ENCODE measurements at places on chromosomes 1 and 21. TPM values are rescaled to one million over a fixed set of nuclear protein-coding genes. Genes with fewer than 3 reads are reported as not detected.

- no peak for DNase-seq
Observed at GRCh38 chr1:16042096-16042495, 1.5 kb upstream of the CLCNKB start.

- no peak for DNase-seq
Observed at GRCh38 chr21:24275616-24276015, 1331.7 kb downstream of the MRPL39 start.

DNA sequence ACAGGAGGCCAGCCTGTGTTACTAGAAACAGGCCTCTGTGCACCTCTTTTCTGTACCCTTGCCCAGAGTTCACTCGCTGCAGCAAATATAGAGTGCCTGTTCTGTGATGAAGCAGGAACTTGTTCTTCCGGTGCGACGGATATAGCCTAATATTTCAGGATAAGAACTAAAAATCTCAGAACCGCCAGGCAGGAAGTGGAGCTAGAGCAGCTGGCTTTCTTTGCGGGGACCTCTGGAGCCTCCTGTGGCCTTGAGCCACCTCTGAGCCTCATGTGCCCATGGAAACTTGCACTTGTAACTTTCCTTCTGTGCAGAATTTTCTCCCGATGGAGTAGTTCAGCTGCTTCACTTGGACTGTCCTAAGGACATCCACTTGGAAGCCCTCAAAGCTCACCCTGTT is 44.5 kb upstream of the VAMP3 start:
- DNase-seq, result no peak

DNA sequence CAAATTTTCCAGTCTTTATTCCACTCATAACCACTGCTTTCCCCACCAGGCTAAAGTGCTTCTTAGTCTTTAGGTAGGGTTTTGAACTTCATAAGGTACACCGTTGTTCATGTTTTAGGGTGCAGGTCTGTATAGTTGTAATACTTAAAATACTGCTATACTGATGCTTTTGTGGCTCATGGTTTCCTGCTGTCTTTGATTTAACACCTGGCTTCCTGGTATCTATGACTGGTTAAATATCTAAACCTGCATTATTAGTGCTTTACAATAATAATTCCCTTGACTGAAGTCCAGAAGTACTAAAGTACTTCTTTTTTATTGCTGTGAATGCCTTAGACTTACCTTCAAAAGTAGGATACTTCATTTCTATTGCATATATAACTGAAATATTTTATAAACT is 384.7 kb downstream of the SRGAP2C start:
- DNase-seq, result no peak

DNA sequence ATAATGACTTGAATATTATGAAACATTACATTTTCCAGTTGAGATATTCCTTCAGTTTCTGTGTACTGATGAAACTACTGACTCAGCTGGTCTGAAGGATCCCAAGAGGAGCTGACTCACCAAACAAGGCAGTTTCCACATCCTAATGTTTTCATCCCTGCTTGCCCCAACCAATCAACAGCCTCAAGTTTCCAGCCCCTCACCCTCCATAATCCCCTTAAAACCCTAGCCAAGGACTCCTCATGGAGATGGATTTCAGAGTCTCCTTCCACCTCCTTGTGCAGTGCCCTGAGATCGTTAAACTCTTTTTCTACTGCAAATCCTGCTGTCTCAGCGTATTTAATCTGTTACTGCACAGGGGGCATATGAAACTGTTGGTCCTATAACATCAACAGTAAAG is 83.1 kb upstream of the HAO2 start:
- DNase-seq, result no peak

DNA sequence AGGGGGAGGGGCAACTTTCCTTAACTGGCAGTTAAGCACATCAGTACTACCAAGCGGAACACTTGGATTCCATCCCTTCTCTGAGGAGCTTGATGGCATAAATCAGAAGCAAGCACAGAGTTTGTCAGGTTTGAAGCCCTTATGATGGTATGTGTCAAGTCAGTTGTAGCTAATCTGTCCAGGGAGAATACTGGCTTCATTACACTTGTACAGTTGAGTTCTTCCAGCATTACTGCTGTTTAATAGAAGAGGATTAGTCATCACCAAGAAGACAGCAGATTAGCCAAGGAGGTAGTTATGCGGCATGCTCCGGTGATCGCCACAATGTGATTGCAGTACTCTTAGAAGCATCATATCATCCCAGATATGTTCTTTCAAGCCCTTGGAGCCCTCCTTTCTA is 2.1 kb upstream of the TDRD5 start:
- no peak for DNase-seq

- no peak for DNase-seq
Observed at GRCh38 chr1:16433030-16433429, 4.2 kb downstream of the SPATA21 start.

DNA sequence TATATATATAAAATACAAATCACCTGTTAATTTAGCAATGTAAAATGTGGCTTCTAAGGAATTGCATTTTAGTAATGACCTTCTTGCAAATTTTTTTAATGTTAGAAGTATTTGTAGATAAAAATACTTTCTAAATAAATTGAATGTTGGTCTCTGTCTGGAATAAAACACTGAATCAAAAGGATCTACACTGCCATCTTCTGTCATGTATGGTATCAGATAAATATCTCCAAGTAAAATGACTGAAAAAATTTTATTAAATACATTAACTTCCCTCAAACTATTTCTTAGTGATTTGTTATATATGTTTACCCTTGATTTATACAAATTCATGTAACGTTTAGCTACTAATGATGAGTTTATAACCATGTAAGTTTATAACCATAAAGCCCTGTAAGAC is 2029.3 kb downstream of the MRPL39 start:
- DNase-seq, result no peak

DNA sequence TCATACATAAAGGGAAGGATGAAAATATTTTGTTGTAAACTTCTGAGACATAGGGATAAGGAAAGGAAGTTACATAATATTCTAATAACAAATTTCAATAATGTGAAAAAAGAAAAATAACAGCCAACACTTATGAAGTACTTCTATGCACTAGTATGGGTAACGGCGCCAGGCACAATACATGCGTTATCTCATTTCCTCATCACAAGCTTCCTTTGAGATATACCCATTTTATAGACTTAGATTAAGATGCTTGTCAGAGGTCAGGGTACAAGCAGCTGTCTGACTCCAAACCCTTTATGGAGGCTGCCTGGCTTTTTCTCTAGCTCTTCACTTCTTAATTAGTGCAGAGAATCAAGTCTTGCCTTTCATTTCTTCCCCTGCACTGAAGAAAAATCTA is 41.3 kb downstream of the TCP10L start:
- DNase-seq, result no peak

MEX3A gene
- total RNA-seq, result 0.16 TPM

VWA5B1 gene
- total RNA-seq, result 0.16 TPM

PRELP gene
- 22.5 TPM for total RNA-seq

DNA sequence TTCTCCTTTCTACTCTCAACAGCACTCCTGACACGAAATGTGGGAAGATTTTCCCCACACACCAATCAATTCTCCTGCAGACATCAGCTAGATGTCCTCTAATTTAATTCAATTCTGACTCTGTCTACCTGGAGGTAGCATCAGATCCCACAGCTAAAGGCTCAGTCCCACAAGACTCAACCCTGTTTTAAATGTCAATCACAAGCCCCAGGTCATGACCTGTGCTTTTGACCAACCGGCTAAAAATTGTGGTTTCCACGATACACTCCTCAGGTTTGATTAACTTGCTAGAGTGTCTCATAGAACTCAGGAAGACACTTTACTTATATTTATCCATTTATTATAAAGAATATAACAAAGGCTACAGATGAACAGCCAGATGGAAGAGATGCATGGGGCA is 27.4 kb downstream of the IL23R start:
- DNase-seq, result no peak

DNA sequence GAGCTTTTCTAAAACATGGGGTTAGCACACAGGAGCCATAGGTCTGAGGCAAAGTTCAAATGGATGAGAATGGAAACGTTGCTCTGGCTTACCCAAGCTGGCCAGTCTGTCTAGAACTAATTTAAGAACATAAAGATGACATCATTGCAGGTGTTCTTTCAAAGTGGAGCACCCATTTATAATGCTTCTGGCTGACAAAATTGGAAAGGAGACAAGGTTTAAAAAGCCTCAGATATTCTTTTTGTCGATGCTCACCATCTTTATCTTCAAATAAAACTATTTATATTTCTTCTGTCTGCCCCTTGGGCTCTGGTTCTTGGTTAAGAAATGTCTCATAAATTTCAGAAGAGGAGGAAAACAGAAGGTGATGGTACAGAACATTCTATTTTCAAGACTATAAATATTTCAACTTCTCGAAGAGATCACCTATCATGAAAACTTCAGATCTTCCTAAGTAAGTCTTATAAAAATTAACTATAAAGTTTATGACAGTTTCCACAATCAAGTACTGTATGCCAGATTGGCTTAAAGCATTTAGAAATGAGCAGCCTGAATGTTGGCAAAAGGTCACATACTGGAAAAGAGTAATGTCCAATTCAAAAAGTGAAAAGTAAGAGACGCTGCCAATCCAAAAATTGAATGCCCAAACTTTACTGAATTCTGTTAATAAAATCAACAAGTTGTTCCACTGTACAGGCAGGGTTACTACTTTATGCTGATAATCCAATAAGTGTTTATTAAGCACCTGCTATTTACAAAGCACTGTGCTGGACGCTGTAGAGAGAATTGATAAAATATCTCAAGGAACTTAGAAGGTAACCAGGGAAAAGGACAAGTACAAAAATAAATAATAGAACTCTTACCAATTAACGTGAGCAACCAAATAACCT is 92.0 kb downstream of the ETS2 start:
- DNase-seq, result no peak

GRCh38 chr1:241645199-241645598 is 5.0 kb upstream of the CHML start:
- no peak for DNase-seq

DNA sequence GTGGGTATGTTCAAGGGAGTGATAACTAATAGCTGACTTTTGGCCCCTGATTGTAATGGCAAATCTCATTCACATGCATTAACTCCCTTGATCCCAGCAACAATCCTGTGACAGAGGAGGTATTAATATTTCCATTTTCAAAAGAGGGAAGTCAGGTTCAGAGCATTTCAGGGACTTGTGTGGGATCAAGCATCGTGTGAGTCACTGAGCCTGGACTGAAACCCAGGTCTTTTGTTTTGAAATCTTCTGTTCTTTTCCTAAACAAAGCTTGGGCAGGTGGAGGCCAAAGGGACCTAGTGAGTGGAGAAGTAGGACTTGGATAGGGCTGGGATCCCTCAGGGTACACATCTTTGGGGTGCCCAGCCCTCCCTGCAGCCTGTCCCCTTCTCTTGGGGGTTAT is 37.9 kb downstream of the ETNK2 start:
- DNase-seq, result no peak

DNA sequence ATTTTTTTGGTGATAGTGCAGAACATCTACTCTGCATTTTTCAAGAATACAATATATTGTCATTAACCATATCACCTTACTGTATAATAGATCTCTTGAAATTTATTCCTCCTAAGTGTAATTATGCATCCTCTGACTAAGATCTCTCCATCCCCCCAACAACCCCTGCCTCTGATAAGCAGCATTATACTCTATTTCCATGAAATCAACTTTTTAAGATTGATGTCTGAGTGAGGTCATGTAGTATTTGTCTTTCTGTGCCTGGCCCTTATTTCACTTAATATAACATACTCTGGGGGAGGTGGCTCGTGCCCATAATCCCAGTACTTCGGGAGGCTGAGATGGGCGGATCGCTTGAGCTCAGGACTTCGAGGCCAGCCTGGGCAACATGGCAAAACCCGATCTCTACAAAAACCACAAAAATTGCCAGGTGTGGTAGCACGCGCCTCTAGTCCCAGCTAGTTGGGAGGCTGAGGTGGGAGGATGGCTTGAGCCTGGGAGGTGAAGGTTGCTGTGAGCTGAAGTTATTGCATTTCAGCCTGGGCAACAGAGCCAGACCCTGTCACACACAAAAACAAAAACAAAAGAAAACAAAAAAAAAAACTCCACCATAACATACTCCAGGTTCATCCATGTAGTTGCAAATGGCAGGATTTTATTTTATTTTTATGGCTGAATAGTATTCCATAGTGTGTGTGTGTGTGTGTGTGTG is 5.7 kb downstream of the ACOT11 start:
- no peak for DNase-seq

- peak; percentile 85 for DNase-seq
Observed at GRCh38 chr1:26035959-26036755, 9.8 kb downstream of the SLC30A2 start.

- DNase-seq, result no peak
Observed at GRCh38 chr1:235270625-235271024, 57.4 kb downstream of the ARID4B start.

DNA sequence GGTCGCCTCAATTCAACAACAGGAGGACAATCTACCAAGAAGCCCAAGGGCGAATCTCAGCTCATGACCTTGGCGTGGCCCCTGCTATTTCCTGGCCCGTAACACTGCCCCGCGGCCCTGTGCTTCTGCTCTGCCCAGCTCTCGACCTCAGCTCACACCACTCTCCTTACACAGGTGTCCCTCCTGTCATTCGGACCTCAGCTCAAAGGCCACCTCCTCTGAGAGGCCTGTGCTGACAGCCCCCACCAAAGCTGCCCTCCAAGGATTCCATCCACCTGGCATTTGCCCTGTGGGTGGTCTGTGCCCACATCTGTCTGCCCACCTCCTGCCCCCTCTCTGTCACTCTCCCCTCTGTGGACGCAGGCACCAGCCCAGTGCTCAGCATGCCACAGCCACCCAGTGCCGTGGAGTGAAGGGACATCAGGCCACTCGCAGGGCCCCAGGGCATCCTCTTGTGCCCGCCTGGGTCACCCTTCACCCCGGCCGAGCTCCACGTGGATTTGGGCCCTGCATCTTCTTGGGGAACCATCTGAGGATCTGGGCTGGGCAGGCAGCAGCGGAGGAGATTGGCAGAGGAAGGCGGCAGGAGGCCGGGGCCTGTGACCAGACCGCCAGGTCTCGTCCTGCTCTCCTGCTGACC is 70.3 kb downstream of the DHRS3 start:
- DNase-seq, result no peak

- no peak for DNase-seq
Observed at GRCh38 chr1:239262538-239262937, 123.8 kb upstream of the CHRM3 start.

TPR gene
- total RNA-seq, result 49.8 TPM

CFAP141 gene
- not detected for total RNA-seq

GPR37L1 gene
- 0.05 TPM for total RNA-seq

- no peak for DNase-seq
Observed at GRCh38 chr1:14994841-14995437, 158.6 kb upstream of the TMEM51 start.

DNA sequence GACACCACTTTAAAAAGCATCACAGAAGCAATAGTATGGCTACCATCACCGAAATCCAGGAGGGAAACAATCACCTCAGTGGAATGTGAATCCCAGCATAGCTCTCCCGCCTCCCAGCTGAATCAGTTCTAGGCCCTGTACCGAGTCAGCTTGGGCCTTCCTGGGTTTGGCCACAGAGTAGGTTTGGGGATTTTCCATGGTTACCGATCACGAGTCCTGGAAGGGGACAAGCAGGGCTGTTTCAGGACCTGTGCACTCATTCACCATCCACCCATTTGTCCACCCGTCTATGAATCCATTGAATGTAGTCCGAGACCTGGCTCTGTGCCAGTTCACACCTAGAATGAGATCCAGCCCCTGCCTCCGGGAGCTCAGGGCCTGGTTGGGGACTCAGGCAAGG is 94.2 kb downstream of the ARHGEF10L start:
- no peak for DNase-seq
